ENCODE measurements at places on chromosomes 5 and 9.
A peak's percentile ranks its signal among the peaks of the same experiment; 100 is the strongest.

- DNase-seq: no peak
These were observed 5.8 kb upstream of the CARNMT1 start for GRCh38 chr9:75033791-75034473.

DNA sequence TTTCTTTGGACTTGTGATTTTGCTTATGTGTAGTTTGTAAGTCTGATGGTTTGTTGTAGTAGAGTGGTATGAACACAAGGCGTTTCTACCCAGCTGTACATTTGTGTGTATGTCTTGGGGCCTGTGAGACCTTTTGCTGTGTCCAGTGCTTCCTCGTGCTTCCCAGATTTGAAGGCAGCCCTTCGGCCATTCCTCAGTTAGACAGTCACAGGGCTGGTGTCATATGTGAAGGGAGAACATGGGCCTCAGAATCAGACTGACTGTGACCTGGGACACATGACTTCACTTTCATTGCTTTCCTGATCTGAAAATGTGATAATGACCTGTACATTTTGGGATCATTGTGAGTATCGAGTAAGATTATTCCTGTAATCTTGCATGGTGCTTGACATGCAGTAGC lies 140.0 kb downstream of the TRIO start:
- DNase-seq: no peak

- peak; percentile 39 for DNase-seq
These were observed 858 bp downstream of the NCS1 start for GRCh38 chr9:130172858-130173665.

DNA sequence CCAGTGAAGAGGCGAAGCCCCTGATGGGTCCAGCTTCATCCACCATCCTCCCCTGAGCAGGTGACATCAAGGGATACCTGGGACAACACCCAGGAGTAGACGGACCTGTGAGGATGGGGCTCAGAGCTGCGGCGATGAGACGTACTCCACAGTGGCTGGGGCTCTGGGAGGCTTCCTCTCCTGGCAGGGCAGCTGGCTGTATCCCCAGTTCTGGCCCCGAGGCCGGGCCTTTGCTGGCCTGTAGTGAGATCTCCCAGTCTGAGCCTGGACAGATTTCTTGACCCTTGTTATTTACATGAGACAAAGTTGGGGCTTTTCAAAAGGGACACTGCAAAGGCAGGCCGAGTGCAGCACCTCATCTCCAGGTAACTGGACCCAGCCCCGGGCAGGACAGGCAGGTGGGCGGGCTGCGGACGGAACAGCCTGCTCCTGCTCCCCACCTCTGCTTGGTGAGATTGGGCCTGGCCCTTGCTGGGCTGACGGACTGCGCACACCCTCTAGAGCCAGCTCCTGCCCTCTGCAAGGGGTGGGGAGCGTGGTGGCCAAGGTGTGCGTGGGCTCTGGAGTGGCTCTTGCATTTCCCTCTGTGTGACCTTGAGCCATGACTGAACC lies 23.1 kb downstream of the IER5L start:
- no peak for DNase-seq

- DNase-seq: no peak
These were observed 105.3 kb downstream of the THBS4 start for GRCh38 chr5:80140496-80140895.

DNA sequence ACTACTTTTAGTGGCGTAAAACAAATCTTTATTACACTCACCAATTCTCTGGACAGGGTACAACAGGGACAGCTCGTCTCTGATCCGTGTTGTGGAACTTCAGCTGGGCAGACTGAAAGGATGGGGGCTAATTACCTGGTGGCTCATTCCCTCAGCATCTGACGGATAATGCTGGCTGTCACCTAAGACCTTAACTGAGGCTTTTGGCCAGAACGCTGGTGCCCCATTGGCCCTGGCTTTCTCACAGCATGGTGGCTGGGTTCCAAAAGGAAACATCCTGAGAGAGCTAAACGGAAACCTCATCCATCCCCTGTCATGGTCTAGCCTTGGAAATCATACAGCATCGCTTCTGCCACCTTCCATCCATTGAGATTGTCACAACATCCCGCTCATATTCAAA lies 62.9 kb downstream of the RAI14 start:
- no peak for DNase-seq

GRCh38 chr5:76664079-76664478 lies 40.9 kb upstream of the F2RL2 start:
- no peak for DNase-seq

DNA sequence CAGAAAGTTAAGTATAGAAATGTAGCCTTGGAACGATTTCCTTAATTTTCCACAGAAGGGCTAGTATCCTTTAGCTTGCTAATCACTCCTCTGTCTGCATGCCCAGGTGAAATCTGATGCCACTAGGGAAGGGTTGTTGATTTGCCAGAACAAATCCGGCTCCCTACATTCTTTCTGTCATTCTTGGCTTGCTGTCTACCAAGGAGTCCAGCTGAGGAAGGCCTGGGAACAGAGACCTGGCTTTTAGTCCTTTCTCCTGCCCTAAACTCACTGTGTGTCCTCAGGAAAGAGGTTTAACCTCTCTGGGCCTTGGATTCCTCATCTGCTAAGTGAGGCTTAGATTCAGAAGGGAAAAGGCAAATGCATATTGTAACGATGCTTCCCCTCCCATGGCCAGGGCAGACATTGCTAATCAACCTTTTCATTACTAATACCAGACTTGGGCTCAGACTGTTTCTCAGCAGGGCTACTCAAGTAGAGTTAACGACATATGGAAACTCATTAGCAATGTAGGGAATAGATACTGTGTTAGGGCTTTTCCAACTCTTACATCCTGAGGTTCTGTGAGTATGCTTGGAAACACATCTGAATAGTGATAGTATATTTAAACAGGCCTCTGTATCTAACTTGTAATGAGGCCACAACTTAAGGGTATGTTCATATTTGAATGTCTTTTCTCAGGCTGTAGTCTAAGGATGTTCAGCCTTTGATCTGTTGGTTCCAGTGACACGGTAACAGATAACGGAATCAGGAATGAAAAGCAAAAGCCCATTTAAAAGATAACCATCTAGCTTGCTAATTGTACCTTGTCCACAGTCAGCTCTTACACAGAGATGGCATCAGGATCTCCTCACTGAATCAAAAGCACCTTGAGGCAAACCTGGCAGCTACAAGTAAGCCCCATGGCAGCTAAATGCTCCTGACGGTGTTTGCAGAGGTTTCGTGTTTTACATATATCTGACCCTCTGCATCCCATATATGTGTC lies 4.1 kb downstream of the GALNT10 start:
- DNase-seq: peak; percentile 58

DNA sequence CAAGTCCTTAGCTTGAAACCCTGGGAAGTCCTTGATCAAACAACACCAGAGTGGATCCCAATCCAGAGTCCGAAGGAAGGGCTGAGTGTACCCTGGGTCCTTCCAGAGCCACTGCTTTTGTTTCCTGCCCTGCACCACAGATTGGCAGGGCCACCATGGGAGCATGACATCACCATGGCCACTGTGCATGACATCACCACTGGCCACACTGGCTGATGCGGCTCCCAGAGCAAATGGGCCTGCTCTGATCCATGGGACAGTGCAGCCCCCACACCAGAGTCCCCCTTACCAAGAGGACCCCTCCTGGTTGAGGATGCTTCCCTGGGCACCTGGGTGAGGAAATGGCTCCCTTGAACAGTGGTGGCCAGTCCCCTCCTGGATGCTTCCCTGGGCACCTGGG lies 9.9 kb downstream of the SLC6A3 start:
- no peak for DNase-seq

GRCh38 chr9:16801871-16802466 lies 68.5 kb downstream of the BNC2 start:
- DNase-seq: no peak

GRCh38 chr9:135034106-135034505 lies 53.4 kb upstream of the OLFM1 start:
- no peak for DNase-seq

All from fibroblast of skin of scalp (primary cell).